Esophagus muscularis mucosa (tissue), 4 donors: ENCODE measurements at places on chromosomes 6 and 20. TPM values are rescaled to one million over a fixed set of nuclear protein-coding genes. Genes with fewer than 3 reads are reported as not detected.
A peak's percentile ranks its signal among the peaks of the same experiment; 100 is the strongest.

The GNAS-AS1 gene
- 0.13 TPM for total RNA-seq

DNA sequence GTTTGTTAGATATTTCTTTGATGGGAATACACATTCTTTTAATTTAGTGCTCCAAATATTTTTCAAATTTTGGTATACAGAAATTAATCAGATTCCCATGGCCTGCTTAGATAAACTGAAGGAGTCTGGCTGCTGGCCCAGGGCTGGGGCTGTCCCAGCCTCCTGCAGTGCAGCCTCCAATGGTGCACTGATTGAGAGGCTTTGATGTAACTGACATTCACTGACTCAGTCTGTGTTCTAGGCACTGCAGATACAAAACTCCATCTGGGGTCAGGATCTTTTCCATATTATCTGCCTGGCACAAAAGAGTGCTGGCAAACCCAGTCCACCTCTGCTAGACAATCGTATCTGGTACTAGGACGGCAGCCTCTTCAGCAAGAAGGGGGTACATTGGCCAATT is 64.8 kb downstream of the GRIK2 start:
- H3K36me3 ChIP-seq, result no peaks in the 10 kb centered on the region
- no peaks in the 10 kb centered on the region for H3K27me3 ChIP-seq
- H3K27ac ChIP-seq, result no peak overlapping the region
- H3K4me3 ChIP-seq, result no peak overlapping the region
- no peak for DNase-seq
- H3K4me1 ChIP-seq, result no peaks in the 10 kb centered on the region

- DNase-seq, result no peak
- no peaks in the 10 kb centered on the region for H3K36me3 ChIP-seq
- H3K4me3 ChIP-seq, result no peak overlapping the region
- H3K27ac ChIP-seq, result no peak overlapping the region
Measured at GRCh38 chr6:142075516-142076101, 57.1 kb upstream of the GJE1 start.

DNA sequence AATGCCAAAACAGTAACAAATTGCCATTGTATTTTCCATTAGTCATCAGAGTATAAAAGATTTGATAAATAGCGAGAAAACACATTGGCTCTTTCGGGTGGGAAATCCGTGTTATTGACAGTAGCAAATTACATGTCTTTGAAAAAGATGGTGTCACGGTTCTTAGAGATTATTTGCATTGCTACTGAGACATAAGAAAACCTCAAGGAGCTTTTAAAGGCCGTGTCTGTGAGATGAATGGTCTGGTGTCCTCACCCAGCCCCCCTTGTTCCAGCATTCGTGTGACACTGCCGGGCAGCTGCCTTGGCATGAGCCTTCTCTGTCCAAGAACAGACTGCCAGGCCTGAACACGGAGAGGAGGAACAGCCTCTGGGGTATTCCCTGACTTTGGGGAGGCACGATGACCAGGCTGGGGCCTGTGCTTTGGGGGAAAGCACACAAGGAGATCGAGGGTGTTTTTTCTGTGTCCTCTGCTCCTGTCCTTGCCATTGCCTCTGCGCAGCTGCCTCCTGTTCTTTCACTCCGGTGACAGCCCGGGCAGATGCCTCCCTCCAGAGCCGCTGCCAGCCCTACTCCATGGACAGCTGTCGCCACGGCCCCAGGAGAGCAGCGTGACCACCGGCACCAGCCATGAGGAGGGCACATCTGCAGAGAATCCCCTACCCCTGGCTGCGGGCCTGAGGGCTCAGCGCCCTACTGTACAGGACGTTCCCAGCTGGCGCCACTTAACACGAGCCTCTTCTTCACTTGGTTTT is 167.7 kb upstream of the CDYL start:
- no peak for DNase-seq
- H3K27ac ChIP-seq, result no peak overlapping the region
- no peaks in the 10 kb centered on the region for H3K36me3 ChIP-seq
- H3K4me3 ChIP-seq, result no peak overlapping the region
- peaks cover 52% of the 10 kb centered on the region for H3K4me1 ChIP-seq
- no peaks in the 10 kb centered on the region for H3K27me3 ChIP-seq

DNA sequence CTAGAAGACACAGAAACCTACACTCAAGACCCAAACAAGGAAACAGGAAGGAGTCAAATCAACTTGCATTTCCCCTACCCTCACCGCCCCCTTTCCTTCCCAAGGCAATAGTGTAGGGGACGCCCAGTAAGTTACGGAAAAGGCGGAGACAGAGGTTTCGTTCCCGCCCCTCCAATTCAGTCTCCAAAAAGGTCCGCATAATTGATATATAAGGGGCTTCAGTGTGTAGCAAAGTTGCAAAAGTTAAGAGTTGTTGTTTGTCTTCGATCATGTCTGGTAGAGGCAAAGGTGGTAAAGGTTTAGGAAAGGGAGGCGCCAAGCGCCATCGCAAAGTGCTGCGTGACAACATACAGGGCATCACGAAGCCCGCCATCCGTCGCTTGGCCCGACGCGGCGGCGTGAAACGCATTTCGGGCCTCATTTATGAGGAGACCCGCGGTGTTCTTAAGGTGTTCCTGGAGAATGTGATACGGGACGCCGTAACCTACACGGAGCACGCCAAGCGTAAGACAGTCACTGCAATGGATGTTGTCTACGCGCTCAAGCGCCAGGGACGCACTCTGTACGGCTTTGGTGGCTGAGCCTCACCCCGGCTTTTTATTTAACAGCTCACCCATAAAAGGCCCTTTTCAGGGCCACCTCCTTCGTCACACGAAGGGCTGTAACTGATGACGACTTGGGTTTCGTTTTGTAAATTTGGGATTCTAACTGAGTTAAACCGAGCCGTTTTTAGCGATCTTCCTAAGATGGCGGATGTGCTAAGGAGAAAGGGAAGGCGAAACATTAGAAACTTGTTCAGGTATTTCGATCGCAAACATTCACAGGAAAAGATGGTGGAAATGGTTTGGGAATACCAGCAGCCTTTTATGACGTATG is 124.6 kb upstream of the BTN3A2 start:
- H3K4me3 ChIP-seq, result peak overlapping the region; percentile 56
- H3K27me3 ChIP-seq, result peaks cover 81% of the 10 kb centered on the region
- DNase-seq, result no peak
- H3K27ac ChIP-seq, result peak overlapping the region; percentile 73
- H3K4me1 ChIP-seq, result peaks cover 8% of the 10 kb centered on the region
- H3K36me3 ChIP-seq, result no peaks in the 10 kb centered on the region

GRCh38 chr20:51412333-51412871 is 130.1 kb downstream of the NFATC2 start:
- no peak for DNase-seq
- no peak overlapping the region for H3K4me3 ChIP-seq
- H3K27me3 ChIP-seq, result no peaks in the 10 kb centered on the region
- peaks cover 30% of the 10 kb centered on the region for H3K4me1 ChIP-seq
- H3K36me3 ChIP-seq, result no peaks in the 10 kb centered on the region

- H3K36me3 ChIP-seq, result no peaks in the 10 kb centered on the region
- H3K4me1 ChIP-seq, result no peaks in the 10 kb centered on the region
- no peak overlapping the region for H3K27ac ChIP-seq
- no peaks in the 10 kb centered on the region for H3K27me3 ChIP-seq
Measured at GRCh38 chr6:40685862-40686261, 98.7 kb upstream of the LRFN2 start.

DNA sequence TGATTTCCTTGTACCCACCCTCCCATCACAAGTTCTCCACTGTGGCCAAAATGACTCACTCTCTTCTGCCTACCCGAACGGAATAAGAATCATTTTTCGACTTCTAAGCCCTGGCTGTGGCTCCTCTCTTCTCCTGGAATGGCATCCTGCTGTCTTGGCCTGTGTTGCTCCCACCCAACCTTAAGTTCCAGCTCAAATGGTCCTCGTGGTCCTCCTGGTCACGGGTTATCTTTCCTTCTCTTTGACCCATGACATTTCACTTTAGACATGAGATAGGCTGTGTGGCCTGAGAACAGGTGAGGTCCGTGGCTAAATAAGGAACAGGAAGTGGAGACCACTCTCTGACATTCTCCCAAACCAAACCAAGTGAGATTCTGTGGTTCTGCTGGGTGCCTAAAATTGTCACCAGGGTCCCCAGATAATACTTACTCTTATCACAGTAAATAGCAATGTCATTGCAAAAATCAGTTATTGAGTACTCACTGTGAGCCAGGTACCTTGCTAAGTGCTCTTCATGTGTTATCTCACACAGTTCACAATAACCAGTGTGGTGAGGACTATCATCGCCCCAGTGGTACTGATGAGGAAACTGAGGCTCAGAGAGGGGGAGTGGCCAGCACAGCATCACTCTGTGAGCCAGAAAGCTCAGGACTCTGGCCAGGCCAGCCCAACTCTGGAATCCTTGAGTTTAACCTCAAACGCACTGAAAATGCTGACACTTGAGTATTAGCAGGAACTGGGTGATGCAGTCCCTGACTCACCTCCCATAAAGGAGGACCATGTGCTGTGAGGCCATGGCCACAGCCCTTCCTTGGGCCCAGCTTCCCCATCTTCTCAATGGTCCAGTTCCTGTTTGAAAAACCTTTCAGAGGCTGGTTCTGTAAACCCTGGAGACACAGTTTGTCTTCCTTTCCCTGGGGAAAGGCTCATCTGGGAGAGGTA is 74.8 kb upstream of the SIRPA start:
- no peak for DNase-seq
- H3K4me3 ChIP-seq, result no peak overlapping the region
- H3K36me3 ChIP-seq, result no peaks in the 10 kb centered on the region
- H3K27me3 ChIP-seq, result no peaks in the 10 kb centered on the region
- no peak overlapping the region for H3K27ac ChIP-seq
- H3K4me1 ChIP-seq, result peaks cover 26% of the 10 kb centered on the region

GRCh38 chr20:53294804-53295203 is 298.8 kb downstream of the ZNF217 start:
- no peak overlapping the region for H3K27ac ChIP-seq
- no peaks in the 10 kb centered on the region for H3K4me1 ChIP-seq
- no peak for DNase-seq
- no peaks in the 10 kb centered on the region for H3K27me3 ChIP-seq

DNA sequence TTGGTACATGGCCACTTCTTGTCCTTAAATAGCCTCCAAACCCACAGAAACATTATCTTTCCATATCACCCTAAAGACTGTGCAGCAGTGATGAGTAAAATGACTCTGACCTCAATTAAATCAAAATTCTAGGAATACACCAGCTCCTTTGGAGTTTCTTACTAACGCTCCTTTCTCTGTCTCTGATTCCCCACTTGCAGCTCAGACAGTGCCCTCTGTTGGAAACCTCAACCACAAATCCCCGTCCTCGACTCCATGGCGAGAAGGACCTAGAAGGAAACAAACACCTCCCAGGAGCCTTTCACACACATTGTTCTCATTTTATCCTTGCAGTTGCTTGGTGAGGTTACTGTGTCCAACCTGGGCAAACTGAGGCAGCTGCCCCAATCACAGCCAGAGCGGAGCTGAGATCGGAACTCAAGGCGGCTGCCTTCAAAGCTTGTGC is 17.7 kb upstream of the PARD6B start:
- no peaks in the 10 kb centered on the region for H3K36me3 ChIP-seq
- DNase-seq, result no peak
- H3K27me3 ChIP-seq, result no peaks in the 10 kb centered on the region
- H3K27ac ChIP-seq, result no peak overlapping the region

DNA sequence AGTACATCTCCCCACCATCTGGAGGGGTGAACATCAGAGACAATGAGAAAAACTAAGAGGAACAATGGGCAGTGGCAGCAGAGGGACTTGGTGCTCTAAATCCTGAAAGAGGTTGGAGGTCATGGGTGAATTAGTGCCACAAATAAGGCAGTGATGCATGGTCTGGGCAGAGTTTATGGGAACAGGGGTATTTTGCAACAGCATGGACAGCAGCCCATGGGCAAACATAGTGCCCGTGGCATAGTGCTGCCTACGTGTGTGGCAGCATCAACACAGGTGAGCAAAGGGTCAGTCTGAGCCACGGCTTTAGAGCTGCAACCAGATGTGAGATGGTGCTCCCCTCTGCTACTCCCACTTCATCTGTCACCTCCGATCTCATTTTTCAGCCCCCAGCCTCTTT is 459.1 kb upstream of the CITED2 start:
- no peak for DNase-seq
- H3K27me3 ChIP-seq, result no peaks in the 10 kb centered on the region
- no peaks in the 10 kb centered on the region for H3K36me3 ChIP-seq

DNA sequence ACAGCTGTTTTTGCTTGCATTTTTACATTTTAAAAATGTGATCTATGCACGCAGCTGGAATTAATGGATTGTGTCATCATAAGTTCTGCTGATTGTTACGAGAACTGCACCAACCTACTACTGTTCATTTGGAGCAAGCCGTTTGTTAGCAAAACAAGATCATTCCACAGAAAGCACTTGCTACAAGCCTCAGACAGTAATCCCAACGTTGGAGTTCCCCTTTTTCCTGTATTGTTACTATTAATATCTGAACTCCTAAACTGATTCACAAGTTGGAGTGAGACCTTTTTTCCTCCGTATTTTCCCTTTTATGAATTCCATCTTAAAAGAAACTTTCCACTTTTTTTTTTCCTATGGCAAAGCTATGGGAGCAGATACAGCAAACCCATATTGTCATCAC is 3.5 kb downstream of the TENT5A start:
- peaks cover 48% of the 10 kb centered on the region for H3K4me1 ChIP-seq
- no peak for DNase-seq
- no peaks in the 10 kb centered on the region for H3K27me3 ChIP-seq
- H3K36me3 ChIP-seq, result peaks cover 4% of the 10 kb centered on the region
- peak overlapping the region; percentile 97 for H3K27ac ChIP-seq
- peak overlapping the region; percentile 95 for H3K4me3 ChIP-seq

DNA sequence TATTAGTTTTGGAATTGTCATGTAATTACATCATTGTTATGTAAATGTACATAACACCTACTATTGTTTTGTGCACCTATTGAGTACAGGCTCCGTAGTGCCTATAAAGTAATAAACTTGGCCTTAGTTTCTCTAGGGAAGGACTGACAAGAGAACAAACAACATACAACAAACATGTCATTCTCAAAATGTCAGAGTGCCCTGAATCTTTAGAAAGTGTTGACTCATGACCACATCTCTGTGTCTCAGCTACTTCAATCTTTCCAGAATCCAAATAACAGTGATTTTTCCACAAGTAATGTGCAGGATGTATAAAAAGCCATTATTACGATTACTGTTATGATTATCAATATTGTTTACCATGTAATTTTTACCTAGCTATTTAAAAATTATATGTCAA is 17.2 kb downstream of the LAMP5 start:
- H3K36me3 ChIP-seq, result no peaks in the 10 kb centered on the region
- no peaks in the 10 kb centered on the region for H3K4me1 ChIP-seq
- no peak for DNase-seq
- peaks cover 4% of the 10 kb centered on the region for H3K27me3 ChIP-seq
- no peak overlapping the region for H3K27ac ChIP-seq

DNA sequence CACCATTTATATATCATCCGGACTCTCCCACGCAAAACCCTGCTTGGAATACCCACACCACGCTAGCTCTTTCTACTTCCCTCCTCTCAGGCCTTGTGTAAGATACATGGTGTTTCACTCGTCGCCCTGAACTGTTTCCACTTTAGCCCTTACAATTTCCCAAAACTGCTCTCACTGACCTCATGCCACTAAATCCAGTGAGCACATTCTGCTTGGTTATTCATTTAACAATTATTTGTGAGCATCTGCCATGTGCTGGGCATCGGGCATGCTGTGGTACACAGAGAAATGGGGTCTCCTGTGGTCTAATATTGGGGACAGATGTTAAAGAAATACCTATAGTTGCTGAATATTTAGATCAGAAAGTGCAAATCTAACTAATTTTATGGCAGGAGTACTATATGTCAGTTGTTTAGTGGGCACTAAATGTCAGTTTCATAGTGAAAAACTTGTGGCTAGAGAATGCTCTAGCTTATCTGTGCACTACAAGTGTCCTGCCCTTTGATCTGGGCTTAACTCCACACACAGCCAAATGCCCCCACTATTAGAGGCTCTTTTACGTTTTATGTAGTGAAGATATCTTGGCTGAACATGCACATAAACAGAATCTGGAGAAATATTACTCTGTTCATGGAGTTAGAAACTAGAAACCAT is 41.0 kb downstream of the PLEKHG1 start:
- H3K27ac ChIP-seq, result peak overlapping the region; percentile 24
- DNase-seq, result no peak
- H3K4me3 ChIP-seq, result no peak overlapping the region
- peaks cover 9% of the 10 kb centered on the region for H3K4me1 ChIP-seq
- no peaks in the 10 kb centered on the region for H3K27me3 ChIP-seq
- no peaks in the 10 kb centered on the region for H3K36me3 ChIP-seq
